CD8-positive, alpha-beta memory T cell (primary cell): ENCODE measurements at places on chromosomes 16 and 17.

DNA sequence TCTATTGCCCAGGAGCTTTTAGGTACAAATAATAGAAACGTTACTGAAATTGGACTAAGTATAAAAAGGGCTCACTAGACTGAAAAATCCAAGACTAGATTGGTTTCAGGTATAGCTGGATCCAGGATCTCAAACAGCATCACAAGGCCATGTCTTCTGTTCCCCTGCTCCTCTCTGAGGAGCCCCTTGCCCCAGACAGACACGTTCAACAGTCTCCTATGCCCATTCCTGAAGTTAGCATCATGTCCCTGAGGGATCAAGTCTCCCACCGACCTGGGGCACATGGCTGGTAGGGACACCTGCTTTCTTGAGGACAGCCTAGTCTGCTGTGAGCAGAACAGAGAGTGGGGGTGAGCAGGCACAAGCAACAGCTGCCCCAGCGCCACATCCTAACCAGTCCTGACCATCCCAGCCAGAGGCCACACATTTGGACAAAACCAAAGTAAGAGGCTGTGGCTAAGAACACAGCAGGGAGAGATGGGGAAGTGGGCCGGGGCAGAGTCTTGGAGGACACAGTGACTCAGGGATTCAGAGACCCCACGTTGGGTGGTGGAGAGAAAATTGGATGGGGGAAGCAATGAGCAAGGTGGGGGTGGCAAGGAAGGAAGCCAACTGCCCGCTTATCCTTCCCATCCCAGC is 10.5 kb upstream of the MMP2 start:
- DNase-seq = no peak

- DNase-seq = no peak
Measured at GRCh38 chr17:38324141-38324697, 19.5 kb downstream of the GPR179 start.

- DNase-seq = no peak
Measured at GRCh38 chr17:44760474-44761308, 1.9 kb downstream of the ADAM11 start.

GRCh38 chr17:60631119-60631518 is 31.1 kb downstream of the PPM1D start:
- no peak for DNase-seq

DNA sequence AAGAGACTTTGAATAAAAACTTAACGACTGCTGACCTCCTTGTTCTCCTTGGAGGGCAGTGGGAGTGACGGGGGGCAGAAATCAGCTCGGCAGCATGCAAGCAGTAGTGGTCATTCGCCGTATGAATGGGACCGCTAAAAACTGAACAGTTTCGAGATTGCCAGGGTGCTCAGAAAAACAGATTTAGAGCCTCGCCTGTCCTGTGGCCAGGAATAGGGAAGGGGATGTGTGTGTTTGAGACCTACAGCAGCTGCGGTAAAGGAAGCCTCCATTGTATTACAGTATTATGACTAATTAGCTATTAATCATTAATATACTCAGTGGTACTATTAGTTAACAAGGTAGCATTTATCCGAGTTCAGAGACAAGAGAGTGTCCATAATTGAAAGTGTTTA is 670 bp upstream of the ZNF652 start:
- DNase-seq = no peak

GRCh38 chr17:77155125-77155524 is 14.4 kb downstream of the SEC14L1 start:
- DNase-seq = no peak

DNA sequence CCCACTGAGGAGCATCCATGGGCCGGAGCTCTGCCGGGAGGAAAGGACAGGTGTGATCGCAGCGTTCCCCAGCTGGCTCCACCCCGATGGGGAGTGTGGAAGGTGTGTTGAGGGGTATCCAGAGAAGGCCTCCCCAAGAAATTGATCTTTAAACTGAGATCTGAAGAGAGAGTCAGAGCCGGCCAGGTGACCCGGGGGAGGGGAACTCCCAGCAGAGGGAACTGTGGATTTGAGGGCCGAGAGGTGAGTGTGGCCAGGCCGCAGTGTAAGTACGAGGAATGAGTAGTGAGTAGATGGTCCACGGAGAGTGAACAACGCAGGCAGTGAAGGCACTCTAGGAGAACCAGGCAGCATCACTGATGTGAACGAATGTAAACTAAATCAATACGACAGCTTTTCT is 80.2 kb downstream of the RPTOR start:
- DNase-seq = no peak

GRCh38 chr17:81500047-81500446 is 12.6 kb downstream of the ACTG1 start:
- DNase-seq = no peak

DNA sequence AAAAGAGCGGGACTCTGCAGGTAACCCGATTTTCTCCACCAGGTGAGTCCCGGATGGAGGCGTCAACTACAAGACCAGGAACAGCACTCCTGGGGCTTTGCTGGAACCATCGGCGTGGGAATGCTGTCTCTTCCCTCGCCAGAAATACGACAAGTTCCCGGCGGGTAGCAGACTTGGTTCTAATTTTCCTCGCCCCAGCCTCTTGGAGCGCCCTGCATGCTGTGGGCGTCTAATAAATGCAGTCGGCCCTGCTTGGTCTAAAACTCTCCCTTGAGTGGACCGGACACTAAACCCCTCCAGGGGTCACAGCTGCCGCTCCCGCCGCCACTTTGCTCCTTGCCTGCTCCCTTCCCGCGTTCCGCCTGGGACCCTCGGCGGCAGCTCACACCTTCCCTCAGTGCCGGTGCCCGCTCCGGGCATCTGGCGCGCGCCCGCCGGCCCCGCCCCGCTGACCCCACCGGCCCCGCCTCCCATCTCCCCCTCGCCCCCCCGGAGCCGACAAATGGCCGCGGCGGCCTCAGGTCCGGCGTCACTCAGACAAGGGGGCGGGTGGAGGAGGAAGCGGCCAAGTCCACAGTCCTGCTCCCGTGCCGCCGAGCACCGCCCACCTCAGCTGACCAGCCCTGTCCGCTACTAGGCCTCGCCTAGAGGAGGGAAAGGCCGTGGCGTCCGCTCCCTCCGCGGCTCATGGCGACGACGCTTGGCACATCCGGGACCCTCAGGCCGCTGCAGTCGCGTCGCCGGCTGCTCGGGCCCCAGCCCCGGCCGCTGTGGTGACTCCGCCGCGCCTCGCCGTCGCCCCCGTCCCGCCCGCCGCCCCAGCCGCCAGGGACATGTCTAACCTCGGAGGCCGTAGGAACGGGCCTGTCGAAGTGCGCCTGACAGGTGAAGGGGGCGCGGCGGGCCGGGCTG is 65.8 kb downstream of the KPNA2 start:
- peak; percentile 43 for DNase-seq

GRCh38 chr17:33686171-33686570 is 393.1 kb upstream of the ASIC2 start:
- DNase-seq = no peak

DNA sequence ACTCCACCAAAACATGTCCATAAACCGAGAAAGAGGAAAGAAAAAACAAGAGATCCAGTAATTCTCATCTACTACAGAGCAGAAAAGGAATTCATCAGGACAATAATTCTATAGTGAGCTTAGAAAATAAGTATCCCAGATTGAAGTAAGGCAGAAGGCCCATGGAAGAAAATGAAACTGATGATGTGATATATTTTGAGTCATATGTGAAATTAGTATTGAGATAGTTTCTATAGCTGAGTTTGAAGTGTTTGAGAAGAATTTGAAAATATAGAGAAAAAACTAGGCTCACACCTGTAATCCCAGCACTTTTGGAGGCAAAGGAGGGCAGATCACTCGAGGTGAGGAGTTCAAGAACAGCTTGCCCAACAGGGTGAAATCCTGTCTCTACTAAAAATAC is 19.7 kb downstream of the LUC7L3 start:
- no peak for DNase-seq

GRCh38 chr17:13827118-13827517 is 225.4 kb upstream of the HS3ST3A1 start:
- no peak for DNase-seq

DNA sequence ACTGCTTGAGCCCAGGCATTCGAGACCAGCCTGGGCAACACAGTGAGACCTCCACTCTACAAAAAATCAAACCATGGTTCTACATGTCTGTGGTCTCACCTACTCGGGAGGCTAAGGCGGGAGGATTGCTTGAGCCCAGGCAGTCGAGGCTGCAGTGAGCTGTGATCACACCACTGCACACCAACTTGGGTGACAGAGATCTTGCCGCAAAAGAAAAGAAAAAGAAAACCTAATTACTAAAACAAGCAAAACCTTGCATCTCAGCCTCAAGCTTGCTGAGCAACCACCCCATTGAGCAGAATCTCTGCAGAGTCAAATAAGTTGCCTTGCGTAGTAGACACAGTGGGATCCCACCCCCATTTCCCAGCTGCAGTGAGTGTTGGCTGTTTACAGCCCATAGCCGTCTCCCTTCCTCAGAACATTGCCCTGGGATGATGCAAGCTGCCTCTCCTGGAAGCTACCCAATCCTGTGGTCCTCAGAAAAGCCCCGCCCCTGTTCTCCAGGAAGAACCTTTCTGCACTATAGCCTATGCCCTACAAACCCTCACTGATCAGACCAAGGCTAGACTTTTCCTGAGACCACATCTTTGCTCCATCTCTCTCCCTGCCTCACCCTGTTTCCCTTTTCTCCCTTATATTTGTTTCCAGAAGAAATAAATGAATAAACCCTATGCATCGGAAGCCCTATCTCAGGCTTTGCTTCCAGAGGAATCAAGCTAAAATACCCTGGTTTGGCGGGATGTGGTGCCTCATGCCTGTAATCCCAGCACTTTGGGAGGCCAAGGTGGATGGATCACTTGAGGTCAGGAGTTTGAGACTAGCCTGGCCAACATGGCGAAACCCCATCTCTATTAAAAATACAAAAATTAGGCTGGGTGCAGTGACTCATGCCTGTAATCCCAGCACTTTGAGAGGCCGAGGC is 16.7 kb upstream of the ERN2 start:
- no peak for DNase-seq

- DNase-seq = no peak
Measured at GRCh38 chr17:19021622-19022083, 17.1 kb upstream of the FAM83G start.

DNA sequence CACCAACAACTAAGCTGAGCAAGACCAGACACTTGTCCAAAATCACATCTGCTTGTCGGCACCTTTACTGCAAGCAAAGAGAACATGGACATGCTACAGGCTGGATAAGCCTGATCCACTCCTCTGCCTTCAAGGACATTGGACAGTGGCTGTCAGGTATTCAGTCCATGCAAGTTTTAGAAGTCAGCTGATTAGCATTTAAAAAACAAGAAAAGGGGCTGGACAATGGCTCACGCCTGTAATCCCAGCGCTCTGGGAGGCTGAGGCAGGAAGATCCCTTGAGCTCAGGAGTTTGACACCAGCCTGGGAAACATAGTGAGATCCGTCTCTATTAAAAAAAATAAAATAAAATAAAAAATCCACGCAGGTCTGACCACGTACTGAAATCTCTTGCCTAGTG is 20.3 kb downstream of the PARN start:
- no peak for DNase-seq

DNA sequence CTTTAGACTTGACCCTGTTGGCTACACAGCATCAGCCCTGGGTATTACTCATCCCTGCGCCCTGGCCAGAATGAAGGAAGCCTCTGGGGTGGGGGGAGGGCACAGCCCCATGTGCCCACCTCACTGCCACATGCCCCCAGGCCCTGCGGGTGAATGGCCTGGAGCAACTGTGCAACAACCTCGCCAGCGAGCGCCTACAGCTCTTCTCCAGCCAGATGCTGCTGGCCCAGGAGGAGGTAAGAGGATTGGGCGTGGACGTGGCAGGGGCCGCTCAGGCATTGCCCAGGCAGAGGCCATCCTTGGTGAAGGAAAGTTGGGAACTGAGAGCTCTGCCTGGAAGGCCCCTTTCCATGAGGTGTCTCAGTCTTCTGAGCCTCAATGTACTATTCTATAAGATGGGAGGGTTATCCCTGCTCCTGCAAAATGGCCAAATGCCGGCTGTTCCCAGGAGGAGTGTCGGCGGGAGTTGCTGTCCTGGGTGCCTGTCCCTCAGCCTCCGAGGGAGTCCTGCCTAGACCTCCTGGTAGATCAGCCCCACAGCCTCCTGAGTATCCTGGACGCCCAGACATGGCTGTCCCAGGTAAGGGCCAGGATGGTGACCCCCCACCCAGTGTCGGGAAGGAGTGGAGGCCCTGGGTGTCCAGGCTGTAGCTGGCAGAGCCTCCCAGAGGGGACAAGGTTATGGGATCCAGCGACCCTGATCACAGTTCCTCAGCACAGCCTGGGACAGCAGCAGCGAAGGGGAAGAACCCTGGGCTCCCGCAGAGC is 8.9 kb downstream of the MYO15B start:
- DNase-seq = no peak

- DNase-seq = no peak
Measured at GRCh38 chr16:53598511-53599275, 95.7 kb upstream of the AKTIP start.

GRCh38 chr17:67238991-67239390 is 6.0 kb downstream of the HELZ start:
- DNase-seq = no peak
